ENCODE measurements at places on chromosomes 12 and 14.

DNA sequence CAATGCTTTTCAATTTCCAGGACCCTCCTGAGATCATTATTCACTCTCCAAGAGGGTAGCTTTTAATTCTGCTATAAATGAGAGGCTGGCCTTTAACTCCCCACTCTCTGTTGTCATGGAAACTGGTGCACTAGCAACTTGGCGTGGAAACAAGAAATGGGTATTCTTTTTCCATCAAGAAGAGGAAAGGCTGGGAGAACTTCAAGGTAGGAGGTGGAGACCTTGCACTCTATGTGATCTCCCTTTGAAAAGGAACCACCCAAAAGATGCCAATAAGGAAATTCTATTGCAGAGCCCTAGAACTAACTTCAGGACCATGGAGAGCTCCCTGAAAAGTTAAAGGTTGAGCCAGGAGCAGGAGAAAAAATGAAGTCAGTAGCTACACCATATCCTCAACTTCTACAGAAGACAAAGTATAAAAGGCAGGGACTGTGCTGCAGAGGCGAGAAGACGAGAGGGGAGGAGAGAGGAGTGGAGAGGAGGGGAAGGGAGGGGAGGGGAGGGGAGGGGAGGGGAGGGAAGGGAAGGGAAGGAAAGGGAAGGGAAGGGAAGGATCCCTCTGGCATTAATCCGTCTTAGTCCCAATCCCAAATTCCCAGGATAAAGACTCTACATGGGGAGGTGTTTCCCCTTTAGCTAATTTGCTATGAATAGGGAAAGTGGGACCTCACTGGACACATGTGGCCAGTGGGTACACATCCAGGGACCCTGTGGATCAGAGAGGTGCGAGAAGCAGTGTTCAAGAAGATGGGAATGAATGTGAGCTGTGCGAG, 46.7 kb upstream of the FICD start:
- DNase-seq = no peak

GRCh38 chr14:65070471-65070976, 31.8 kb downstream of the MAX start:
- DNase-seq = no peak

- no peak for DNase-seq
These were observed 91.4 kb downstream of the SETD3 start for GRCh38 chr14:99389174-99389826.

DNA sequence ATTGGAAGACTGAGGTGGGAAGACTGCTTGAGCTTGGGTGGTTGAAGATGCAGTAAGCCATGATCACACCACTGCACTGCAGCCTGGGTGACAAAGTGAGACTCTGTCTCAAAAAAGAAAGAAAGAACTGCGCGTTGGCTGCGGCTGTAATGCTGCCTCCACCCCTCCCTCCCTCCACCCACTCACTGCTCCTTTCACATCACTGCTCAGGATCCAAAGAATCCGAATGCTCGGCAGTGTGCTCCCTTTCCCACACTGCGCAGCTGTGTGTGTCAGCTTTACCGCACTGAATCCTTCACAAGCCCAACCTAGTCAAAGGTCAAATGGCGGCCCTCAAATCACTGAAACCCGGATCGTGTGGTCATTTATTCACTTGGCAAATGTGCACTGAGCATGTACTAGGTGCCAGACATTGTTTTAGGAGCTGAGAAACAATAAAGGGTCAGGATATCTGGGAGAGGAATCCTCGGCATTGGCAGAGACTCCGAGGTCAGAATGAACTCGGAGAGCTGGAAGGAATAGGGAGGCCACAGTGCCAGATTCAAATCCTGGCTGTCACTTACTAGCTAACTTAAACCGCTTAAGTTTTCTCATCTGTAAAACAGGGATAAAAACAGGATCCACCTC, 11.5 kb upstream of the TDRD9 start:
- DNase-seq = no peak

- DNase-seq = no peak
These were observed 1.1 kb downstream of the CPNE6 start for GRCh38 chr14:24072436-24072835.

GRCh38 chr14:73800970-73801515, 50.6 kb upstream of the PTGR2 start:
- DNase-seq = no peak

DNA sequence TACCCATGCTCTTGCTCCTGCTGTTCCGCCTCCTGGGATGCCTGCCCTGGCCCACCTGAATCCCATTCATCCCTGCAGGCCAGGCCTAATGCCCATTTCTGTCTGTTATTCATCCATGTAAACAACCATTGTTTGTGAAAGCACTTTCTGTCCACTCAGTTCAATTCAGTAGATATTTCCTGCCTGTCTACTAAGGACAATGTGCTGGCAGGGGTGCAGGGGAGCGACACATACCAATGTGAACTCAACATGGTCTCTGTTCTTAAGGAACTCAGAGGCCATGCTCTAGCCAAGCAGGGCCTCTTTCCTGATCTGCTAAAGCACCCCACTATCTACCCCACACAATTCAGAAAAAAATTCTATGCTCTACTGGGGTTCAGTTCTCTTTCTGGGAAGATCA, 88.5 kb upstream of the ZFP36L1 start:
- DNase-seq = no peak

DNA sequence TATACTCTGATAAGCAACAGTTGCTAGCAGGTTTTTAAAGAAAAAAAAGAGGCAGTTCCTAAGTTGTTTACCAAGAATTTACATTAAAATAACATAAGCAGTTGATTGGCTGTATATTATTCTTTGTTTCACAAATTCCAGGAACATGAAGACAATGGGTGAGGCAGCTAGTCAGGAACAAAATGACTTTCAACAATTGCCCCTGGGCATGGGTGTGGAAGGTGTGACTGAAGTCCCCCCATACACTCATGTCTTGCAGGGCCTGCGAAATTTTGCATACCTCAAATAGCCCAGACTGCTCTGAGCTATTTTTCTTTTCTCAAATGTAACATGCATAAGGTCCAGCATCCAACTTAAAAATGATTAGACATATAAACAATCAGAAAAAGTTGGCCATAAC, 267.2 kb upstream of the DIO3 start:
- DNase-seq = no peak

DNA sequence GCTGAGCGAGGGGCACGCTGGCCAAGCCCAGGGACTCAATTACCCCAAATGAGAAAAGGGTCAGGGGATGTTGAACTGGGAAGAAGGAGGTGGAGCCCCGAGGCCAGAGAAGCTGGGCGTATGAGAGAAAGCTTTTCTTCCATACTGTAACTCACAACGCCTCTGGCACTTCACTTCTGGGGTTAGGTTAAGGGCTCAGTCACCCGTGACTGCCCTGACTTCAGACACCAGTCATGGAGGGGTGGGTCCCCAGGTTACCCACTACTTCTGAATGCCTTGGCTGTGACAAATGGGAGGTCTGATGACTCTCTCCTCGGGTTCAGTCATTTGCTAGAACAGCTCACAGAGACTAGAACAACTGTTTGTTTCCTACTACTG, 5.5 kb upstream of the GPR132 start:
- DNase-seq = no peak

- no peak for DNase-seq
These were observed 161.3 kb downstream of the RPL10L start for GRCh38 chr14:46490238-46490685.

DNA sequence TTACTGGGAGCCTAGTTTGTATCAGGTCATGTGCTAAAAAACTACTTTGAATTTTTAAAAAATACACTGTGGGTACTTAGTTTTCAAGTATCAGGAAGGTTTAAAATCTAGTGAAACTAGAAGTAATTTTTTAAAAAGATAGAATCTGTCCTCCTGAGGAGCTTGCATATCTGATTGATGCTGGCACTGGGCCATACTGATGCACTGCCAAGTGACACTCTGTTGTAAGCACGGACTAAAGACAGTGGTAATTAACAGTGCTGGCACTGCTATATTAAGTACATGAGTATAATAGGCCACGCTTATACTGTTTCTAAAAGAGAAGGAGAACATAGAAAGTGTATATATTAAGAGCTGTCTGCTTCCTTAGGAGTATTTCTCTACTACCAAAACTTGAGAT, 10.0 kb upstream of the TBC1D30 start:
- no peak for DNase-seq

- DNase-seq = no peak
These were observed 176.7 kb downstream of the ADGRD1 start for GRCh38 chr12:131130311-131130911.

GRCh38 chr14:90263748-90264449, 7.5 kb downstream of the PSMC1 start:
- no peak for DNase-seq

GRCh38 chr14:76884853-76885276, 58.7 kb downstream of the LRRC74A start:
- no peak for DNase-seq

DNA sequence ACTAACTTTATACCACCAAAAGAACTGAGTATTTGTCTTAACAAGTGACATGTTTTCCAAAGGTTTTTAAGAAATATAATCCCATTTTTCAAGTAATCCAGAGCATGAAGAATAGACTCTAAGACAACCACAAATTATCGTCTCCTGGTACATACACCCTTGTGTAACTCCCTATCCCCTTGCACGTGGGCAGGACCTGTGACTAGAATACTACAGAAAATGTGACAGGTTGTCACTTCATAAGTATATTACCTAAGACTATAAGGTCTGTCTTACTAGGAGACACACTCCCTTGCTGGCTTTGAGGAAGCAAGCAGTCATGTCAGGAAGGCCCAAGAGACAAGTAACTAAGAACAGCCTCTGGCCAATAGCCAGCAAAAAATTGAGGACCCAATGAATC, 8.3 kb upstream of the TTC5 start:
- DNase-seq = no peak

GRCh38 chr12:92275443-92276154, 130.0 kb upstream of the BTG1 start:
- DNase-seq = no peak

DNA sequence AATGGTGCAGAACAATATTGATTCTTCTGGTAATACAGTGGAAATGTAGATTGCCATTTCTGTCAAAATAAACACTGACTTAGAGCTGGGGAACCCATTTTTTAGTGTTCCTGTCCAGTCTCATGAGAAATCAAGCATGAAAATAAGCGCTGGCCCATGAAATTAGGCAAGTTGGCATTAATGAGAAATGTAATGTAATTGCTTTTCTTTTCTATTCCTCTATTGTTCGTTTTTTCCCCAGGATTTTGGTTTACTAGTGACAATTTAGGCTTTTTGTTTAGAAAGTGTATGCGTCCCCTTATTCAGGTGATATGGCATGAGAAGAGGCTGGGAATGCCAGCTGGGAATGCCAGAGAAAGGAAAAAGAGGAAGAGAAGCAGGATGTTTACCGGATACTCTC, 64.4 kb upstream of the KICS2 start:
- no peak for DNase-seq

DNA sequence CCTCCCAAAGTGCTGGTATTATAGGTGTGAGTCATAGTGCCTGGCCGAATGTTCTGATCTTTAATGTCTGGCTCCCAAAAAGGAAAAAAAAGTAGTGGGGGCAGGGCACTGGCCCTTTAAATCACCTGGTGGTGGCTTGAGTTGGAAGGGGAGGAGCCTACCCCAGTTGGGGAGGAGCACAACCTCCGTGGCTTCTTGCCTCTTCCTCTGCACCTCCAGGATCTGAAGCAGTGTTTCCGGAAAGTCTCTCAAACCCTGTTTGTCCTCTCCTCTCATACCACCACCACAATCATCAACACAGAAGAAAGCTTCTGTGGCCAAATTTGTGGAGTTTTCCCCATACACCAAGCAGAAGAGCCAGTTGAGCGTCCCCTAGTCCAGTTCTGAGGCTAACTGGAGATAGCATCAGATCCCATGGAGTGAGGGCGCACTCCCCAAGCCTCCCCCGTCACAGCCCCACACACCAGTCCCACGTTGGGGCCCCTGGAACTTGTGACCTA, 24.3 kb upstream of the RCOR1 start:
- DNase-seq = no peak

DNA sequence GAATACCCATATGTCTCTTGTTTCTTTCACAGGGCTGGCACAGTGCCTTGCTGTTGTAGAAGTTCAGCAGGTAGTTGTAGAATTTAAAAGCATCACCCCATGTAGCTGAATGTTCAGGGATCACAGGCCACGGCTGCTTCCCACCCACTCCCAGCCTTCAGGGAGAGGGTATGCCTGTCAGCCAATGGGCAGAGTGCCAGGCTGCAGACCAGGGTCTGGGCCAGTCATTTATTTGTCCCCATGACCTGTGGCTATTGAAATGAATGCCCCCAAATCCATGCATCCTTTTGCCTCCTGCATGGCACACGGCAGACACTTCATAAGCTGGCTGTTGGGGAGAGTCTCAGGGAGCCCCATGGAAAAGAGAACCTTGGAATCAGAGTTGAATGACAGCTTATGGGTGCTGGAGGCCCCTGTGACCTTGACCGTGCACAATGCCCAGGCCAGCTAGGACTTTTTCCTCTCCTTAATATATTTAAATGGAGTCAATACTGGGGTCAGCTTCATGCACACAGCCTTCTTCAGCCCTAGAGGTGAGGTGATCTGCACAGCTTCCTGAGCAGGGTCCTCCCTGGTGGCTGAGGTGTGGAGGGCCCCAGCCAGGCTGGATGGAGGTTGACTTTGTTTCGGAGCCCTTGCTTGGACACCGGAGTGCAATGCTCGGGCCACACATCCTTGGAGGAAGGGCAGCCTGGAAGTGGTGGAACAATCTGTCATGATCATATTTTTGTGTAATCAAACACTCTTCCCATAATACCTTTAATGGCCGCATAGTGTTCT, 45.3 kb downstream of the PRMT8 start:
- DNase-seq = no peak

DNA sequence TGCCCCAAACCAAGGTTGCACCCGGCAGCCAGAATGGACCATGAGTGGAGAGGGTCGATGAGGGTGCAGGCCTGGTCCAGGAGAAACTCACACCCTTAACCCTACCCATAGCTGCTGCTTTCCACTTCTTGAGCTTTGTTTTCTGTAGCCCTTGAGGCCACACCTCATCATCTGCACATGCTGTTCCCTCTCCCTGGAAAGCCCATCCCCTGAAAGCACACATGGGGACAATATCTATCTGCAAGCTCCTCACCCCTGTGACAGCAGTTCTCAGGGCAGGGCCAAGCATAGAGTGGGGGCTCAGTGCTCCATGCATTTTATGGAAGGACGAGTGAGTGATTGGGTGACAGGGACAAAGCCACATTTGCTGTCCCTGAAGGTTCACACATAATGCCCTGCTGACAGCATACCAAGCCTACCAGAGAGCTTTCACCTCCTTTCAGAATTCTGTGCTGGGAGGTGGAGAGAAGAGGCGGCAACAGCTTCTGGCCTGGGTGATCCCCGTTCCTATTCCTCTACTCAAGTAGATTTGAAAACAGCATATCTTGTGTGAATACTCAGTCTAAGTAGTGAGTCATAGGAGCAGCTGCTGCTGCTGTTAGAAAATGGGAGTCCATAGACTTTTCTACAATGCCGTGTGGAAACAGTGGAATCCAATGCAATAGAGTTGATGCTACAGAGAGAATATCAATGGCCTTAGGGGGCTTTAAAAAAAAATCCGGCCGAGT, 44.6 kb downstream of the SRGAP1 start:
- no peak for DNase-seq

DNA sequence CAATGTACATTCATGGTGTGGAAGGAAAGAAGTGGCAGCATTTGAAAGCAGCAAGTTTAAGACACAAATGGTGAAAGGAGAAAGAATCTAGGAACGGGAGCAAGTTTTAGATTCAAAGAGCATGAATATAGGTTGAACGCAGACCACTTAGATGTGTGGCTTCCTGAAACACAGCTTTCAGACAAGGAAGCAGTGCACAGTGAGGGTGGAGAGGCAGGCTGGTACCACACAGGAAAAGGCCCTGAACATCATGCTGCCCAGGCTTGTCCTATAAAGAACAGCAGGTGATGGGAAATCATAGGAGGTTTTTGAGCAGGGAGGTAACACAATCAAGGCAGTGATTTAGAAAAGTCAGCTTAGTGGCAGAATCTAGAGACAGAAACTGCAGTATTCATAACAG, 35.6 kb downstream of the GNS start:
- no peak for DNase-seq

GRCh38 chr12:95216711-95217376, 423 bp downstream of the FGD6 start:
- no peak for DNase-seq

All from AG09309 (cell line).